ENCODE measurements at places on chromosomes 7 and 10. TPM values are rescaled to one million over a fixed set of nuclear protein-coding genes. Genes with fewer than 3 reads are reported as not detected.

GRCh38 chr10:122864901-122865300 lies 14.5 kb downstream of the FAM24B start:
- DNase-seq = no peak

DNA sequence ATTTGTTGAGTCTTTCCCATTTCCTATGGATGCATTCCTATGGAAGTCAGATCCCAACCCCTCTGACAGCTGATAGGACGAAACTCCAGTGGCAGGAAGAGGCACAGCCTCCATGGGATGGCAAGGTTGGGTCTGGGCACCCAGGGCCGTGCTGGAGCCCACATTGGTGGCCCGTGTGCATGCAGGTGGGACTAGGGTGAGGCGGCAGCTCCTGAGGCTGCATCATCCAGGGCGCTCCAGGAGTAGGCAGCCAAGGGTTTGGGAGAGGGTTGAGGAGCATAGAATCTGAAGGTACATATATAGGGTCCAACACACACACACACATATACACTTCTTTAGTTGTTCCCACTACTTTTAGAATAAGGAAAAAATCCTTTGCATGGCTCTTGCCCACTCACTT lies 81.4 kb upstream of the BMPER start:
- DNase-seq = no peak

DNA sequence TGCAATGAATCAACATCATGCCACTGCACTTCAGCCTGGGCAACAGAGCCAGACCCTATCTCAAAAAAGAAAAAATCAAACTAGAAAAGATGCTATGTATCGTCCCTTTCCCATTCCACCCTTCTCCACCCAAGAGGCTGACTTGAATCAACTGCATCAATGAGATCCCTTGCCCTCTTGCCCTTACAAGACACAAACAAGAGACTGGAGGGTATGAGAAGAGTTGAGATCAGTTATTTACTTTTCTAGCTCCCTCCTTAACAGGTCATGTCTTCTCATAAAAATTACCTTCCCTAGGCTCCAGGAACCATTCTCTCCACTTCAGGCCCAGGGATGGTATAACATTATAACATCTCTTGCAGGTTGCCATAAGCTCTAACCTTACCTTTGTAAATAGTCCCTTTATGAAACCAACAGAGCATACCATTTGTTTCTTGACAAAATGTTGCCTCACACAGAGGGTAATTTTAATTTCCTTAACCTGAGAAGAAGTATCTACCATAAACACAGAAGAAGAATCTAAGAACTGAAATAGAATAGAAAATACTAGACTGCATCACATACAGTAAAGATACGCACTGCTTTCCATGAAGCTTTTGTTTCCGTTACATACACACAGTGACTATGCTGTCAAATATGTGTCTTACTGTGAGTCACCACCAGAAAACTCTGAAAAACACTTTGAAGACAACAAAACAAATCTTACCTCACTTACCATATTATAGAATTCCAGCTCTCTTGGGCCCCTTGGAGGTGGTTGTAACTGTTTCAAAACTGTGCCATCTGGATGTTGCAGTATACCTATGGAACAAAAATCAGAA lies 30.5 kb downstream of the IPMK start:
- DNase-seq = no peak

DNA sequence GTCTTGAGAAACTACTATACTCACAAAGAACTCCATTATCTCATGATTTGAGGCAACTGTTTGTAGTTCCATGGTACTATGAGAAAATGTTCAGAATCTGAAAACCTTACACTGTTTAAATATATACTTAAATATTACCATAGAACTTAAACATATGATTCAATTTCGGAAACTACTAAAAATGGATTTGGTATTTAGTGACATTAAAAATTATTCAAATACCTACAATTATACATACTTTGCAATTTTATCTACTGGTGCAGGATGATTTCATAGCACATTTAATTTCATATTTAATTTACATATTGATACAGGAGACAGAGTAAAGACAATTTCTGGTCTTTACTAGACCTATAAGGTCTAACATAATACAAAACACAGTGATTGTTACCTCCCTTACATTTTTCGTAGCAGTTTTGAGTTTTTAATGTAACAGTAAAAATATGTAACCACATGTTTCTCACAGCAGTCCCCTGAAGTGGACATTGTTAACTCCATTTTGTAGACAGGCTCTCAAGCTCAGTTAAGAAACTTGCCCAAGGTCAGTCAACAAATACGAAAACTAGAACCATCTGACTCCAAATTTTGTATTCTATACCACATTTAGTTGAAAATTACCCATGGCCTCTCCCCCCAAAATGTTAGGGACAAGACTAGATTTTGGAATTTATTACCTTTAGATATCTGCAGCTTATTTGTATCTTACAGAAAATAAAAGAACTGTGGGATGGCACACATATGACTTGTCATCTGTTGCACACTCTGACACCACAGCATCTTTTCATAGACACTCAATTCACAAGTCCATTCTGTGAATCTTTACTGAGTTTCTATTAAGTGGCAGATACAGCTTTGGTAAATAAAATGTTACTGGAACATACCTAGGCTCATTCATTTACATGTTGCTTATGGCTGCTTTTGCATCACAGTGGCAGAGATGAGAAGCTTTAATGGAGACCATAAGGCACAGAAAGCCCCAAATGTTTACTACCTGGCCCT lies 36.8 kb downstream of the MTPN start:
- no peak for DNase-seq

GRCh38 chr10:84789026-84789425 lies 460.6 kb downstream of the CCSER2 start:
- no peak for DNase-seq

- no peak for DNase-seq
These were observed 48.6 kb downstream of the ICA1 start for GRCh38 chr7:8213381-8213780.

GRCh38 chr10:116186273-116186672 lies 86.7 kb downstream of the GFRA1 start:
- no peak for DNase-seq

DNA sequence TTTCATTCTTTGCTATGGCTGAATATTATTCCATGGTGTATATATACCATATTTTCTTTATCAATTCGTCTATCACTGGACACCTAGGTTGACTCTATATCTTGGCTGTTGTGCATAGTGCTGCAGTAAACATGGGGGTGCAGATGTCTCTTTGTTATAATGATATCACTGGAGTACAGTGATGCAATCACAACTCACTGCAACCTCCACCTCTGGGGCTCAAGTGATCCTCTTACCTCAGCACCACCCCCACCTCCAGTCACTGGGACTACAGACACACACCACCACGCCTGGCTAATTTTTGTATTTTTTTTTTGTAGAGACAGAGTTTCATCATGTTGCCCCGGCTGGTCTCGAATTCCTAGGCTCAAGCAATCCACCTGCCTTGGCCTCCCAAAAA lies 15.6 kb downstream of the KLHL7 start:
- DNase-seq = no peak

DNA sequence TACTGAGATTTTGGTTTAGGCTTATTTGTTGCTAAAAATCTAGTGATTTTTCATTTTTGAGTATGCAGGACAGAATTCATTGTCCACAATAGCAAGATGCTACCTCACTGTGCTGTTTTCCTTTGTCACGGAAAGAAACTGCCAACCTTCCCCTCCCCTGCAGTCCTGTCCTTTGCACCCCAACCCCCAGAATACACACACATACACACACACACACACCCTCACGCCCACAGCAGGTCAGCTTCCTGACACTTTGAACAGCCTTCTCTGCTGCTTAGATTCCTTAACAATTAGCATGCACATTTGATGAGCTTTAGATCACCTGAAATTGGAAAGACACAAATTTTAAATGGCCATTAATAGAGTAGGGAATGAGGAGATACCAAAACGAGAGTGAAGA lies 32.1 kb downstream of the ARMC3 start:
- no peak for DNase-seq

GRCh38 chr7:43764807-43765491 lies 6.5 kb downstream of the BLVRA start:
- DNase-seq = no peak

GRCh38 chr7:115747174-115747573 lies 283.4 kb downstream of the TFEC start:
- DNase-seq = no peak

DNA sequence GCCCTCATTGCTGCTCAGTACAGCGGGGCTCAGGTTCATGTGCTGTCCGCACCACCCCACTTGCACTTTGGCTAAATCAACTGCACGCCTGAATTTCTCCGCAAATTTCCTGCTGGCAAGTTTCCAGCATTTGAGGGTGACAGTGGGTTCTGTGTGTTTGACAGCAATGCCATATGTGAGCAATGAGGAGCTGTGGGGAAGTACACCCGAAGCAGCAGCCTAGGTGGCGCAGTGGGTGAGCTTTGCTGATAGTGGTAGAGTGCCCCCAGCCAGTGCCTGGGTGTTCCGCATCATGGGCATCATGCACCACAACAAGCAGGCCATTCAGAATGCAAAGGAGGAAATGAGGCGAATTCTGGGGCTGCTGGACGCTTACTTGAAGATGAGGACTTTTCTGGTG lies 103.9 kb upstream of the POT1 start:
- no peak for DNase-seq

- DNase-seq = no peak
These were observed 30.9 kb upstream of the DKK1 start for GRCh38 chr10:52283174-52283573.

DNA sequence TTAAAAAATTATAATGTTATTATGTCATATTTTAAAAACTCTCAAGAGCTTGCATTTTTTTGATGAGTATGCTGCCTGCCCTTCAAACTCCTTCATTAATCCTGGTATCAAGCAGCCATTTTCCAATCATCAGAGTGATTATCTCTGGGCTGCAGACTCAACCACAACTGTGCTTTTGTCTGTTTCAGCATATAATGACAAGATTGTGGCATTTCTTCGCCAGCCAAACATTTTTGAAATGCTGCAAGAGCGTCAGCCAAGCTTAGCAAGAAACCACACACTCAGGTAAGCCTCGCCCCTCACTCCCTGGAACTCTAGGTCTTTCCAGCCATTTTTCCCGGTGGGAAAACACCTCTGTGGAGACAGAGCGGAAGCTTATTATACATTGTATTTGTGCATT lies 90.0 kb upstream of the STK17A start:
- no peak for DNase-seq

- no peak for DNase-seq
These were observed 1.8 kb upstream of the ACTR3C start for GRCh38 chr7:150325110-150325611.

DNA sequence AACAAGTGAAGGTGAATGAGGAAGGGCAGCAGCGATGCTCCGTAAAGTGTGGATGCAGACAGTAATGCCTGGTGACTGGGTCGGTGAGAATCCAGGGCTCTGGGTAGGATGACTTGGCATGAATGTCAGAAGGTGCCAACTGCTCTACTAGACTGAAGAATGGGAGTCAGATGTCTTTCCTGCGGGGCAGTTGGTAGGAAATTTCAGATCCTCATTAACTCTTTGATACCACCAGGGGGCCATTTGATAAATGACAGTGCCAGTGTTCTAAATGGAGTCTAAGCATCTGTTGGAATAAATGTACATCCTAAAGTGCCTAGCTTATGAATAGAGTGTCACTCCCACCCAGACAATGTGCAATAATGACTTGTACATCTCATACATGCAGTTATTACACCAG lies 462.0 kb downstream of the GRM8 start:
- no peak for DNase-seq

- DNase-seq = no peak
These were observed 23.9 kb upstream of the MPP7 start for GRCh38 chr10:28326516-28327490.

DNA sequence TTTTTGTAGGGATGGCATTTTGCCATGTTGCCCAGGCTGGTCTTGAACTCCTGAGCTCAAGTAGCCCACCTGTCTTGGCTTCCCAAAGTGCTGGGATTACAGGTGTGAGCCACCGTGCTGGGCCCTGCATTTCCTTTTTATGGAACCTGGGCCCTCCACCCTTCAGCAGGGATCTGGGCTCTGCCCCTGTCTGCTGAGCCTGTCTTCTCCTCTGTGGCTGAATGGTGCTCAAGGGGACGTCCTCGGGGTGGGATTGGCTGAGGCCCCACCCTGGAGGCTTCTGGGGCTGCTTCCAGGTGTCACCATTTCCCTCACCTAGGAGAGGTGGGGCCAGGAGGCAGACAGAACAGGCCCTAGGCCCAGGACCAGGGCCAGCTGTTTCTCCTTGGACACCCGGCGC lies 18.4 kb downstream of the FAM241B start:
- no peak for DNase-seq

DNA sequence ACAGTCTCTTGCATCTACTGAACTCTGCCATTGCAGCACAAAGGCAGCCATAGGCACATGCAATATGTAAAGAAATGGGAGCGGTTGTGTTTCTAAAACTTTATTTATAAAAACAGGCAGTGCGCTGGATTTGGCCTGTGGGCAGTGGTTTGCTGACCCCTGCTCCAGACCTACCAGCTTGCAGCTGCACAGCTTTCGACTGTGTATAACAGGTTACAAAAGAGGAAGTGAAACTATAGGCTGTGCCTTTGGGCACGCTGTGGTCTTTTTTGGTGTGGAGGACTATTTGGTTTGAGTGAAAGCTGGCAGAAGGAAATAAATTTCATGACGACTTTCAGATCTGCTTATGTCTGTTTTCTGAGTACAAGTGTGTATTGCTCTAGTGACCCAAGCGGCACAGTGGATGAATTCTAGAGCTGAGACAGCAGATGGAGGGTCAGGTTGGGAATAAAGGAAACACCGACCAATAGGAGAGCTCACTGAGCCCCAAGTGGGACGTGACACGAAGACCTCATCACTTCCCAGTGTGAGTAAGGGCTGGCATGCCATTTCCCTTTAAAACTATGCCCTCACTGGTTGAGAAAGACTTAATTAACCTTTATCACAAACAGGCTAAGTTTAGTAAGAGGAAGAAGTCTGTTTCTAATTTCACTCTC lies 152.7 kb downstream of the ANK3 start:
- DNase-seq = no peak

GRCh38 chr10:93997546-93997945 lies 3.8 kb downstream of the PLCE1 start:
- DNase-seq = no peak

GRCh38 chr7:100799037-100799896 lies 28.1 kb downstream of the EPHB4 start:
- DNase-seq = peak; percentile 71

The NFE2L3 gene
- 3.8 TPM for total RNA-seq

The GJC3 gene
- 31.7 TPM for total RNA-seq

The GRID1 gene
- 15.4 TPM for total RNA-seq

The RTKN2 gene
- 0.22 TPM for total RNA-seq

The SVIL gene
- 34.5 TPM for total RNA-seq

The PAX2 gene
- total RNA-seq = not detected

The AHCYL2 gene
- 46.1 TPM for total RNA-seq

The HK1 gene
- total RNA-seq = 58.3 TPM

The MACC1 gene
- 0.98 TPM for total RNA-seq

The ICA1 gene
- total RNA-seq = 27.0 TPM

The ADRA2A gene
- 11.4 TPM for total RNA-seq

Data from sciatic nerve (tissue), 2 donors.